ENCODE measurements at places on chromosomes 4 and X.

DNA sequence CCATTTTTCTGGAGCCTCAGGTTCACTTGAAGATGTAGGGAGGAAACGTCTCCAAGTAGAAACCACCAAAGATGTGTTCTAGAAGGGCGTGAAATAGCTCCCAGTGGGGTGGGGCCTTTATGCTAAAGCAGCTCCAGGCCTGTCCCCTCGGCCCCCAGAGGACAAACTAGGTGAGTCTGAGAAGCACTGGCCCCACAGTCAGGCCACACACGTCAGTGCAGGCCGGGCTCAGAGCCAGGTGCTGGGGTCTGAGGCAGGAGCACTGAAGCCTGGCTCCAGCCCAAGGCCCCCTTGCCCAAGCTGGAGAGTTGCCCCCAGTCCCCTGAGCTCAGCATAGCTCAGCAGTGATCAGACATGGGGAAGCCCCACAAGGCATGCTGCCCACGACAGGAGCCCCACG, 95.4 kb upstream of the PSAPL1 start:
- DNase-seq = no peak

- DNase-seq = peak; percentile 54
Measured at GRCh38 chrX:130916636-130917422, 13.8 kb upstream of the ENOX2 start.

GRCh38 chr4:56217343-56217890, 169.9 kb downstream of the AASDH start:
- DNase-seq = no peak

DNA sequence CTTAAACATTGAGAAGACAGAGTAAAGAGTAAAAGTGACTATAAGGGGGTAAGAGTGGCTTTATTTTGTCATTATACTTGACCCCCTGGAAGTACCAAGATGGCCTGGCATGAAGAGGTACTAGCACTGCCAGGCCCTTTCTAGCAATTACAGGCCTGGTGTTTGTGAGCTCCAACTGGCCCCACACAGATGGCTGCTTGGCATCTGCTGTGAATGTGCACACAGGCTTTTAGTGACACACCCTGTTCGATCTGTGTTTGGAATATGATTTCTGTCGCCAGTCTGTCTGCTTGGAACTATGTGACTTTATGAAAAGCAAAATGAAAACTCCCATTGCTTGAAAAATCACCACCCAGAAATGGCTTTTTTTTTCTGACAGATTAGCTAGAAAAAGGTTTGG, 123.3 kb downstream of the CLCN4 start:
- no peak for DNase-seq

DNA sequence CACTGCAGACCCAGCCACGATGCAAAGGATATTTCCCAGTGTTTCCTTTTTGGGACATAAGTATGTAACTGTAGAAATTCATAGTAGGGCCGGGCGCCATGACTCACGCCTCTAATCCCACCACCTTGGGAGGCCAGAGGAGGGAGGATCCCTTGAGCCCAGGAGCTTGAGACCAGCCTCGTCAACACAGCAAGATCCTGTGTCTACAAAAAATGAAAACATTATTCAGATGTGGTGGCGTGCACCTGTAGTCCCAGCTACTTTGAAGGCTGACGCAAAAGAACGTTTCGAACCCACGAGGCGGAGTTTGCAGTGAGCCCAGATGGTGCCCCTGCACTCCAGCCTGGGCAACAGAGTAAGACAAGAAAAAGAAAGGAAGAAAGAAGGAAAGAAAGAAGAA, 49.2 kb downstream of the CRLF2 start:
- no peak for DNase-seq

GRCh38 chrX:105190252-105190853, 30.1 kb downstream of the TEX13A start:
- peak; percentile 65 for DNase-seq

- no peak for DNase-seq
Measured at GRCh38 chrX:132270699-132271098, 51.5 kb upstream of the RAP2C start.

DNA sequence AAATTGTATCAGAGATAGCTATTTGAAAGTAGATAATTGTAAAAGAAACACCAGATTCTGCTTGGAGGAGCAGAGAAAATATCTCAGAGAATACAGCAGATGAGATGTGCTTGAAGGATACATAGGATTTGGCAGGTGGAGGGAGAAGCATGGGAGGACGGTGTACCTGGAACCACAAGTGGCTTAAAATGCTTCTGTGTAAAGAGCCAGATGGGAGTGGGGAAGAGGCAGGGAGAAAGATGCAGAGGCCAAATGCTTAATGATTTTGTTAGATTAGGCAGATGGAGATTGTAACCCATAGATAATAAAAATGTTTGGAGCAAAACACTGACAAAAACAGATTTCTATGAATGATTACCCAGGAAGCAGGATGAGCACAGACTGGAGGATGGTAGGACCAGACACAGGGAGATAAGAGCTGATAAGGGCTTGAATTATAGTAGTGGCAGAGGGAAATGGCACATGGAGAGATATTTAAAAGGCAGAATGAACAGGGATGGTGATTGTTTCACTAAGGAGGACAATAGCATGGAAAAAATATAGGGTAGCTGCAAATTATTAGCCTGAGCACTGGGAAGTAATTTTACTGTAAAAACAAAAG, 145.7 kb upstream of the TBC1D9 start:
- peak; percentile 5 for DNase-seq

GRCh38 chr4:165402375-165402774, 23.6 kb downstream of the CPE start:
- DNase-seq = peak; percentile 17

GRCh38 chrX:15786915-15787314, 3.4 kb upstream of the ZRSR2 start:
- no peak for DNase-seq

- no peak for DNase-seq
Measured at GRCh38 chr4:100461807-100462605, 55.8 kb downstream of the EMCN start.

- no peak for DNase-seq
Measured at GRCh38 chrX:10747975-10748374, 127.6 kb upstream of the MID1 start.

DNA sequence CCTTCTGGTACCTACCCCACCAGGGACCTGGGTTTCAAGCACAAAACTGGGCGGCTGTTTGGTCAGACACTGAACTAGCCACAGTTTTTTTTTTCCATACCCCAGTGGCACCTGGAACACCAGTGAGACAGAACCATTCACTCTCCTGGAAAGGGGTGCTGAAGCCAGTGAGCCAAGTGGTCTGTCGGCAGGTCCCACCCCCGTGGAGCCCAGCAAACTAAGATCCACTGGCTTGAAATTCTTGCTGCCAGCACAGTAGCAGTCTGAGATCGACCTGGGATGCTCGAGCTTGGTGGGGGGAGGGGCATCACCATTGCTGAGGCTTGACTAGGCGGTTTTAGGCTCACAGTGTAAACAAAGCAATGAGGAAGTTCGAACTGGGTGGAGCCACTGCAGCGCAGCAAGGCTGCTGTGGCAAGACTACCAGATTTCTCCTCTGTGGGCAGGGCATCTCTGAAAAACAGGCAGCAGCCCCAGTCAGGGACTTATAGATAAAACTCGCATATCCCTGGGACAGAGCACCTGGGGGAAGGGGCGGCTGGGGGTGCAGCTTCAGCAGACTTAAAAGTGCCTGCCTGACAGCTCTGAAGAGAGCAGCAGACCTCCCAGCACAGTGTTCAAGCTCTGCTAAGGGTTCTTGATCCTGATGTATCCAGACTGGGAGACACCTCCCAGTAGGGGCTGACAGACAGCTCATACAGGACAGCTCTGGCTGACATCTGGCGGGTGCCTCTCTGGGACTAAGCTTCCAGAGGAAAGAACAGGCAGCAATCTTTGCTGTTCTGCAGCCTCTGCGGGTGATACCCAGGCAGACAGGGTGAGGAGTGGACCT, 223.0 kb downstream of the COX18 start:
- DNase-seq = peak; percentile 4

DNA sequence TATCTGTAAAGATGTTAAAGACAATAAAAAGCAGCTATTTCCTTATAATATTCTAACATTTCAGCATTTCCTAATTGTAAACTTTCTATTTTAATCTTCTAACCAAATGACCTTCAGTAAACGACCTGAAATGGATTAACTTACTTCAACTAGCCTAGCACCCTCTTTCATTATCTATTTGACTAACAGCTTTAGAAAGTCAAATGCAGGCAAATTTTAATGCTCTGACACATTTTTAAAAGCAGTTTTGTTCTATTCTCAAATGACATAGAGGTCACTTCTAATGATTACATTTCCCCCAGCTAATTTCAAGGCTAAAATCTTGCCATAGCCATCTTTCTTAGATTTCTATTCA, 41.9 kb downstream of the SLC7A11 start:
- no peak for DNase-seq

DNA sequence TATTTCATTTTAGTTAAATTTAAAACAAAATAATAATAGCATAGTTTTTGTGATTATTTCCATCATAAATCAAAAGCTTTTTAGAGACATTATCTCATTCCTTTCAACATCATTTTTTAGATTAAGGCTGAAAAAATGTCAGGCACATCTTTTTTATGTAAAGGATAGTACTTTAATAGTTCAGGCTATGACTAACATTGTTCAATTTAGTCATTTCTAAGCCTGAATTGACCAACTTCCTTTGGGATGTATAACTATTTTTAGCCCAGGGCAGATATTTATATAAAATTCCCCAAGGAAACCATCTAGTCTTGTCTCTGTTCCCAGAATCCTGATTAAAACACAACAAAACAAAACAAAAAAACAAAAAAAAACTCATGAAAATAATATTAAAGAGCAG, 145.6 kb upstream of the PCDH18 start:
- no peak for DNase-seq

GRCh38 chr4:76974150-76974549, 24.6 kb downstream of the SEPTIN11 start:
- no peak for DNase-seq

DNA sequence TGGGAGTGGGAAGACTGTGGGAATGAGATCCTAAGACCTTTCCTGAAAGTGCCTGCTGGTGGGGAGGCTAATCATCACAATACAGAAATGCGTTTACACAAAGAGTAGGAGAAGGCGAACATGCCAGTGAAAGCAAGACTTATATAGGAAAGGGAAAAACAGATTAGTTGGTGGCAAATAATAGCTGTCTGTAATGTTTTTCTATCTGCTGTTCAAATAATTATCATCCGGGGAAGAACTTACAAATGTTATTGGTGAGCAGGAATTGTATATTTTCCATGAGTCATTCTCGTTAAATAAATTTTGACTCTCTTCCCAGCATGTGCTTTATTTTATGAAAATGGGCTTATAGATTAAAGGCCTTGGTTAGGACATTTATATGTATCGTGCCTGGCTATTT, 196.5 kb downstream of the ARHGAP10 start:
- DNase-seq = peak; percentile 18

DNA sequence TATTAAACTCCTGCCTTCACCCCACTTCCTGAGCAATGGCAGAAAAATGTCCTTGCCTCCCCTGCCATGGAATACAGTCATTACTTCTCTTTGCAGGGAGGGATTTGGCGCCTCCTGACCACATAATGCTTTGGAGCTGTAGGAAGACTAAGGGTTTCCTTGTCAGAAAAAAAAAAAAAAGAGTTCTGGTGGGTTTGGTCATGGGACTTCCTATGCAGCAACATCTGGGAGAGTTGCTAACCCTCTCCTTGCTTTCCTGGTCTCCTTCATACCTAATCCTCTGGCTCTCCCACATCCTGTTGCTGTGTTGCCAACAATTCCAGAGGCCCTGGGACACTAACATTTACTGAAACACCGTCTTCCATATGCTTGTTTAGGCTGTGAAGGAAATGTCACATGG, 75.1 kb upstream of the MBNL3 start:
- DNase-seq = no peak

- no peak for DNase-seq
Measured at GRCh38 chr4:95061220-95061619, 303.5 kb downstream of the BMPR1B start.

DNA sequence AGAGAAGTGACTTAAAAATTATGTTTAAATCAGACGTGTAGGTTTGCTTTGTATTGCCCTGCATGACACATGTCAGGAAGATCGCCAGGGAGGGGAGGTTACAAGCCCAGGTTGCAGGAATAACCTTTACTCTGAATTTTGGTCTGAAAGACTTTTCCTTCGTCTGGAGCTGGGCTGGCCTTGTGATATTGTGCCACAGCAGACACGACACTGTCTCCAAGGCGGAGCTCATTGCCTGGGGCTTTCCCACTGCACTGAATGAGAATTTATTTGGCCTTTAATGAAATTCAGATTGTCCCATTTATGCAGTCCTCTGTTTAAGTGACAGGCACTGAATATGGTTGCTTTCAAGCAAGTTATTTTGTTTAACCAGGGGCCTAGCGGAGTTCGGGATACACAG, 45.1 kb downstream of the RHOH start:
- DNase-seq = no peak

GRCh38 chrX:64306712-64307111, 76.3 kb upstream of the ASB12 start:
- no peak for DNase-seq

DNA sequence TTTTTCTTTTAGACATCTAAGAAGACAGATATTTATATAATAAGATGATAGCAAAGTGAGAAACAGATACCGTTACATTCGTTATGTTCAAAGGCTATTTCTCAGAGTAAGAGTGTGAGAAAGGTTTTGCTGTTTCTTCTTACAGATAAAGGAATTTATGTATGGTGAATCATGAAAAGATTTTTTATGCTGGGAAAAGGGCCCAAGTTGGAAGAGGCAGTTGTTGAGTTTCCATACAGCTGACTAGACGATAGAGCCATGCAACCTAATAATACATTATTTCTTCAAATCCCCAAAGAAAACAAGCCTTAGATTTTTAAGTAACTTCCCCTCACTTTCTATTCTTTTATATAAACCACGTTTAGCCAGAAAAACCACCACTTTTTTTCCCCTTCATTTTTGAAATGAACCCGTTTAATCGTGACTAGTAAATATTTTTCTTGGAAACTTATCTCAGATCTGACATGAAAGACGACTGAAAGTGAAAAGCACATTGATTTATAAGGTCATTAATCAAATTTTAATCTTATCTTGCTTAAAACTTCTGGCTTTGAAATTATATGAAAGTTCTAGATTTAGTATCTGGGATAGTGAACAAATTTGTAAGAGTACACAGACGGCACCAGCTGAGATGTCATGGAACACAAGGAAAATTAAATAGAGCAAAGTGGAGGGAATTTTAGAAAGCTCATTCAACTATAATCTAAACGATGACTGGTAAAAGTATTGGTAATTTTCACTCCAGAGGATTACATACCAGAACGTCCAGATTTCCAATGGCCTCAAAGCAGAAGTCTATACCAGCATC, 10.9 kb downstream of the ADH6 start:
- DNase-seq = no peak

GRCh38 chrX:149979126-149979644, 40.9 kb upstream of the EOLA2 start:
- no peak for DNase-seq

Measured in NCI-H1417 (cell line).